Smooth muscle cell of the coronary artery (primary cell): ENCODE measurements at places on chromosomes 12 and 14. TPM values are rescaled to one million over a fixed set of nuclear protein-coding genes. Genes with fewer than 3 reads are reported as not detected.

CACNA2D4 gene
- total RNA-seq = 0.47 TPM in 1 of 2 replicates, not detected in the other

GYS2 gene
- total RNA-seq = not detected in 2 replicates

YEATS4 gene
- total RNA-seq = 6.7 and 10.7 TPM in 2 replicates

PRH2 gene
- not detected in 2 replicates for total RNA-seq

PLEKHD1 gene
- total RNA-seq = not detected in 2 replicates

TAS2R9 gene
- not detected in 2 replicates for total RNA-seq

GNG2 gene
- 3.5 and 8.3 TPM in 2 replicates for total RNA-seq

GDF3 gene
- total RNA-seq = not detected in 2 replicates

KRT80 gene
- 0.75 TPM in 1 of 2 replicates, not detected in the other for total RNA-seq

TAS2R46 gene
- total RNA-seq = 0.82 and 1.9 TPM in 2 replicates
